Ovary (tissue), 10 donors: ENCODE measurements at places on chromosomes 3 and 15. TPM values are rescaled to one million over a fixed set of nuclear protein-coding genes. Genes with fewer than 3 reads are reported as not detected.

- H3K4me3 ChIP-seq, result no peak overlapping the region
- DNase-seq, result no peak
- H3K4me1 ChIP-seq, result no peaks in the 10 kb centered on the region
- no peaks in the 10 kb centered on the region for H3K27me3 ChIP-seq
- no peaks in the 10 kb centered on the region for H3K36me3 ChIP-seq
Measured at GRCh38 chr3:24899901-24900603, 405.4 kb upstream of the THRB start.

DNA sequence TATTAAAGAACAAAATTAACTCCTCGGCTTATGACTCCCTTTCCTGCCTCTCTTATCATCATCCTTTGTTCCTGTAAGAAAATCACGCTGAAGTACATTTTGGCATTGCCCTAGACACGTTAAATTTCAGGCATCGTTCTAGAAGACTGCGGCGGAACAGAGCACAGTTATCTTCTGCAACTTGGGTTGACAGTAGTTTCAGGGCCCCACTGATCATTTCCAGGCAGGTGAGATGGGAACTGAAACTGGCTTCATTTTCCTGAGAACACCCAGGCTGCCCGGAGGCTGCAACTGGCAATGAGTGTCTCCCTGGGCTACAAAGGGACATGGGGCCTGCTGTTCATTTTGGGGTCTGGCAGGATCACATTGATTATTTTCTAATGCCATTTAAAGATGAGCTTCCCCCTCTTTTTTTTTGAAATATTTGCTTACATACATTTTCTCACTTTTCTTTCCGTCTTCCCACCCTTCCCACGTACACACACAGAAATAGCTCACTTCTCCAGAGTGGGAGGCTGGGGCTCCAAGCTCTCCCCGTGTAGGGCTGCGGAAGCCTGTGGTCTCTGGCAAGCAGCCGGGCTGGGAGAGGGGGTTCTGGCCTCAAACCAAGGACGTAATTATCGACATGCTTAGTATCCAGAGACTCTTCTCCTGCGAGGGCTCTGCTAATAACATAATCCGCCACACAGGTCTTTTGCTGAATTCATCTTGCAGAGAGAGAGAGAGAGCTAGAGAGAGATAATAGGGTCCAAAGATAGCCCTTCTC is 267.4 kb downstream of the ABHD5 start:
- no peaks in the 10 kb centered on the region for H3K27me3 ChIP-seq
- H3K27ac ChIP-seq, result no peak overlapping the region
- no peak for DNase-seq
- H3K4me1 ChIP-seq, result no peaks in the 10 kb centered on the region
- H3K36me3 ChIP-seq, result no peaks in the 10 kb centered on the region
- H3K4me3 ChIP-seq, result no peak overlapping the region

DNA sequence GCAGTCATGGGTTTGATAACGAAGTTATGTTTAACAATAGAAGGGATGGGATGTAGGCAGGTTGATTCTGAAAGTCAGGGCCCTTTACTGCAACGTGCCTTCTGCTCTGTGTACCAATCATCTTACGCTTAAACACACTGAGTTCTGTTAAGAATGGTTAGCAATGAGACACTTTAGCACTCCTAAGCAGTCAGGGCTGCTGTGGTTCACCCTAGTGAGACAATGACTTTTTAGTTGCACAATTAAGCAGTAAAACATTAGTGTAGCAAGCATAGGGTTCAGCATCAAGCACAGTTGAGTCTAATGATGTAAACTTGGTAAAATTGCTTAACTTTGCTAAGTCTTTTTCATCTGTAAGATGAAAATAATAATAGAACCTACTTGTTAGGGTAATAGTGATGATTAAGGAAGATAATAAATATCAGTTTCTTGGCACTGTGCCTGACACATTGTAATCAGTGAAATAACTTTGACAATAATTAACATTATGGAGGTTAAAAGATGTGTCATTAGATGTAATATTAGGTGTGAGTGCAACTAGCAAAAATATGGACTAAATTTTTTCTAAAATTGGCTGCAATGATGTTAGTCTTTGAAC is 484.2 kb upstream of the THBS1 start:
- no peak overlapping the region for H3K27ac ChIP-seq
- no peaks in the 10 kb centered on the region for H3K27me3 ChIP-seq
- H3K4me1 ChIP-seq, result no peaks in the 10 kb centered on the region
- H3K4me3 ChIP-seq, result no peak overlapping the region

GRCh38 chr15:64925335-64926330 is 13.9 kb downstream of the ANKDD1A start:
- no peaks in the 10 kb centered on the region for H3K27me3 ChIP-seq
- no peak for DNase-seq
- H3K4me1 ChIP-seq, result peaks cover 13% of the 10 kb centered on the region
- H3K4me3 ChIP-seq, result no peak overlapping the region
- no peak overlapping the region for H3K27ac ChIP-seq
- no peaks in the 10 kb centered on the region for H3K36me3 ChIP-seq

GRCh38 chr3:125589547-125590122 is 5.7 kb downstream of the OSBPL11 start:
- no peaks in the 10 kb centered on the region for H3K27me3 ChIP-seq
- no peak overlapping the region for H3K4me3 ChIP-seq
- DNase-seq, result no peak
- H3K36me3 ChIP-seq, result no peaks in the 10 kb centered on the region

- no peak overlapping the region for H3K27ac ChIP-seq
- H3K27me3 ChIP-seq, result no peaks in the 10 kb centered on the region
- no peak overlapping the region for H3K4me3 ChIP-seq
- no peaks in the 10 kb centered on the region for H3K4me1 ChIP-seq
- H3K36me3 ChIP-seq, result no peaks in the 10 kb centered on the region
Measured at GRCh38 chr15:31447931-31448634, 121.4 kb downstream of the KLF13 start.

DNA sequence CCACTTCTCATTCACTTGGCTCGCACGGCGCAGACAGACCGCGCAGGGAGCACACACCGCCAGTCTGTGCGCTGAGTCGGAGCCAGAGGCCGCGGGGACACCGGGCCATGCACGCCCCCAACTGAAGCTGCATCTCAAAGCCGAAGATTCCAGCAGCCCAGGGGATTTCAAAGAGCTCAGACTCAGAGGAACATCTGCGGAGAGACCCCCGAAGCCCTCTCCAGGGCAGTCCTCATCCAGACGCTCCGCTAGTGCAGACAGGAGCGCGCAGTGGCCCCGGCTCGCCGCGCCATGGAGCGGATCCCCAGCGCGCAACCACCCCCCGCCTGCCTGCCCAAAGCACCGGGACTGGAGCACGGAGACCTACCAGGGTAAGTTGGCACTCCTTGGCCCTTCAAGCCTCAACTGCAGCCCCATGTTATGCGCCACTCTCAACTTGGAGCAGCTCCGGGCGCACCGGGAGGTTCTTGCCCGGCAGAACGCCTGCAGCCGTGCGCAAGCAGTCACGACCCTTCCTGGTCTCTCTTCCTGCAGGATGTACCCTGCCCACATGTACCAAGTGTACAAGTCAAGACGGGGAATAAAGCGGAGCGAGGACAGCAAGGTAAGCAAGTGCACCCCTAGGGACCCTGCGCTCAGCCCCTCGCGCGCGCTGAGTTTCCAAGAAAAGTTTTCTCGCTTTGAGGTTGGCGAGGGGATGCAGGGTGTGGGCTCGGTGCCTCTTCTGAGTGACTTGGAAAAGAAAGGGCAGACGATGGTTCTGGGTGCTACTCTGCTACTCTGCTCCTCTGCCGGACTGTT is at the start of gene BHLHE40:
BHLHE40 (plus strand) TSS at position 10 of the 801 bp plus-strand sequence; CDS start at position 292, 282 bp downstream.
- DNase-seq, result peak; percentile 57
- peaks cover 8% of the 10 kb centered on the region for H3K4me1 ChIP-seq
- no peaks in the 10 kb centered on the region for H3K27me3 ChIP-seq
- H3K4me3 ChIP-seq, result peak within 1 kb of the TSS; percentile 87
- H3K27ac ChIP-seq, result peak within 1 kb of the TSS; percentile 98

Gene ANKUB1
- polyA plus RNA-seq, result not detected

Gene THAP10
- polyA plus RNA-seq, result 2.9 TPM

Gene GOLGA8T
- not detected for polyA plus RNA-seq
